ENCODE measurements at places on chromosomes 13 and 19.

GRCh38 chr19:58558623-58559274 lies 338 bp upstream of the UBE2M start:
- peak; percentile 95 for DNase-seq

DNA sequence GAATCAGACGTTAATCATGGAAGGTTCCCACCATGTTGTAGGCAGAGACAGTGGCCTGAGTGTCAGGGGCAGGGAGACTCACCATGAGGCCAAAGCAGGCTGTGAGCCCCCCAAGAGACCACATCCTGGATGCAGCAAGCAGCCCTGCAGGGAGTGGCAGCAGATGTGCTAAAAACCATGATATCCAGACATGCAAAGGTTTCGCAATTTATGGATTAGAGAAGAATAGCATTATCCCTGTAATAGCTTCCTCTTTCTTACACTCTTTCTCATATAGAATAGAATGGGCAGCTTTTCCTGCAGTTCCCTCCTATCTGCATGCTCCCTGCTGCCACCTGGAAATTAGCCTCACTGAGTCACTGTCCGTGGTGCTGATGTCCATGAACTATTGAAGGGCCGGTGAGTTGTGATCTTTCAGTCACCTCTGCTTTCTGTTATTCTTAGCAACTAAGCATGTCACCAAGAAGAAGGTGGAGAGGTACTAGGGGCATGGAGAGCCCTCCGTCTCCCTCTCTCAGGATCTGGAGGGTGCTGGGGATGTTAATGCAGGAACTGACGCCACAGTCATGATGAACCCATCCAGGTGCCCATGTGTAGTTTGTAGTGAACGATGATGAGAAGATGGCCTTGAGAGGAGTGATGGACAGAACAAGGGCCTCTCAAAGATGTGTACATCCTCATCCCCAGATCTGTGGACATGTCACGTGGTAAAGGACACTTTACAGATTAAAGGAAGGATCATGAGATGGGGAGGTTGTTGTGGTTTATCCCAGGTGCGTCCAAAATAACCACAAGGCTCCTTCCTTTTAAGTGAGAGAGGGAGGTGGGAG lies 9.9 kb downstream of the CEACAM4 start:
- DNase-seq: no peak

DNA sequence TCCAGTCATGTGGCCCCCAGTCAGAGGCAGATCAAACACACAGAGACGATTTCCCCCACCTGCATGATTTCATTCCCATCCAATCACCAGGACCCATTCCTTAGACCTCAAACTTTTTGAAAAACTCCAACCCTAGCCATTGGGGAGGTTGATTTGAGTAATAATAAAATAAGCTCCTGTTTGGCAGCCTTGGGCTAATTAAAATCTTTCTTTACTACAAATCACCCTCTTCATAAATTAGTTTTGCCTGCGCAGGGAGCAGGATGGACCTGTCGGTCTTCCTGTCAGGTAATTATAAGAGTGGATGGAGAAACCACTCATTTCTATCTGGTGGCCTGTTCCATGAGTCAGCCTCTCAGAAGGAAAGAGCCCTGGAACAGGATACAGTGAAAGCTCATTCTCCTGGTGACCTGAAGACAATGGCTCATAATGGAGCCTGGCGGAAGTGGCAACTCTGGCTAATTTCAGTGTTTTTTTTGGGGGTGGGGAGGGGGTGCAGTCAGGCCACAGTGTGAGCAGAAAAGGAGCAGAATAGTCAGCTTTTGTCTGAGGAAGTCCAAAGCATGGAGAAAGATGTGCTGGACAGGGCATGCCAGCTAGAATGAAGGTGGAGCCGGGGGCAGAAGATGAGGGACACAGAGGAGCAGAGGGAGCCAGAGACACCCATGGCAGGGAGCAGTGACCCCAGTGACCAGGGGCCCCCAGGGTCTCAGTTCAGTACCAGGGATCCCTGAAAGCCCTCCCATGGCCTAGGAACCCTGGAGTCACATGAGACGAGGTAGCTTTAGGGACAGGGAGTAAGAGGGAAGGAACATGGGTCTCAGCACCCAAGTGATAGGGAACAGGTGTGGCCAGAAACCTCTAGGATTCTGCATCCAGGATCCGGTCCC lies 31.8 kb upstream of the PSG9 start:
- DNase-seq: no peak

GRCh38 chr19:14418856-14419105 lies 360 bp downstream of the DDX39A start:
- DNase-seq: peak; percentile 89

- DNase-seq: no peak
Measured at GRCh38 chr19:14381689-14382474, 638 bp downstream of the ADGRE5 start.

DNA sequence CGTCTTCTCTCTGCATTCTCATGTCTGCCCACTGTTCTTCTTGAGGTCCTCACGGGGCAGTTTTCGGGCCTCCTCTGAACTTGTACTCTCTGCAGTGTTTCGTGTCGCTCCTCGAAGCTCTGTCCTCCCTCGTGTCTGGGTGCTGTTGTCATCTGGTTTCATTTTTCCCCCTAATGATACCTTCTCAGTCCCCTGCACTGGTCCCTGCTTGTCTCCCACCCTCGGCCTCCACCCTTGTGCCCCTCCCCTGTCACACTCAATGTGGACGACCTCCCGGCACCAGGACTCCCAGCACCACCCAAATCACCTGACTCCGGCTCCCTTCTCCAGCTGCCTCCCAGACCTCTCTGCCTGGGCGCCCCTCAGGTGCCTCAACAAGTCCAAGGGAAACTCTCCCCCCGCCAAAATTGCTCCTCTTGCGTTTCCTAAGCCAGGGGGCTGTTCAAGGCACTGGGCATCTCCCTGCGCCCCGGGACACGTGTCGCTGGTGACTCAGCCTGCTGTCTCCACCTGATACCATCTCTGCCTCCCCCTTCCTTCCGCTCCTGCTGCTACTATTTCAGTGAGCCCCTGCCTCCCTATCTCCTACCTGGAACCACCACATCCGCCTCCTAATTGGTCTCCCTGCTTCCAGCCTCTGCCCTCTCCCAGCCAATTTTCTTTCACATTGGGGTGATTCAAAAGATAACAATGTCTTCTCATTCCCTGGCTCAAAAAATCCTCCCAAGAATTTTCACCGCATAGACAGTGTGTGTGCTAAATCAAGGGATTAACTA lies 49.5 kb downstream of the RFX2 start:
- no peak for DNase-seq

GRCh38 chr13:105908586-105908985 lies 626.9 kb downstream of the EFNB2 start:
- no peak for DNase-seq

DNA sequence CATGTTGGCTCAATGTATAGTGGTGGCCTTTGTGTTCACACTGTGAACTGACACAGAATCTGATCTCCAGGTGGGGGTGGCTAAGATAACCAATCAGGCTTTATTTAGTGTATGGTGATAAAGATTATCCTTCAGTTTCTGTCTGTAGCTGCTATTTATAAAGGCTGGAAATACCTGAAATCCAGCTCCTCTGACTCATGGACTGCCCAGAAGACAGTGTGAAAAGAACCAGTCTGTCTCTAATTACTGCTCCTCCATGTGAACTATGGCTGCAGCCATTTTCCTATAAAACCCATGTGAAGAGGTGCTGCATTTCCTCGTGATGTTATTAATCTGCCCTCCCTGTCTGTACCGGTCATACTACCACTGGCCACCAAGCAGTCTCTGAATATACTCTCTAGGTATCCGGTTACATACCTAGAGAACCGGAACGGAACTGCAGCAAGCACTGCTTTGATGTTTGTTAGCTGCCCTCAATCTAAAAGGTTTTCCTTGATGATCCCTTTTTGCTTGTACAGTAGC lies 238.0 kb downstream of the LHFPL6 start:
- no peak for DNase-seq

DNA sequence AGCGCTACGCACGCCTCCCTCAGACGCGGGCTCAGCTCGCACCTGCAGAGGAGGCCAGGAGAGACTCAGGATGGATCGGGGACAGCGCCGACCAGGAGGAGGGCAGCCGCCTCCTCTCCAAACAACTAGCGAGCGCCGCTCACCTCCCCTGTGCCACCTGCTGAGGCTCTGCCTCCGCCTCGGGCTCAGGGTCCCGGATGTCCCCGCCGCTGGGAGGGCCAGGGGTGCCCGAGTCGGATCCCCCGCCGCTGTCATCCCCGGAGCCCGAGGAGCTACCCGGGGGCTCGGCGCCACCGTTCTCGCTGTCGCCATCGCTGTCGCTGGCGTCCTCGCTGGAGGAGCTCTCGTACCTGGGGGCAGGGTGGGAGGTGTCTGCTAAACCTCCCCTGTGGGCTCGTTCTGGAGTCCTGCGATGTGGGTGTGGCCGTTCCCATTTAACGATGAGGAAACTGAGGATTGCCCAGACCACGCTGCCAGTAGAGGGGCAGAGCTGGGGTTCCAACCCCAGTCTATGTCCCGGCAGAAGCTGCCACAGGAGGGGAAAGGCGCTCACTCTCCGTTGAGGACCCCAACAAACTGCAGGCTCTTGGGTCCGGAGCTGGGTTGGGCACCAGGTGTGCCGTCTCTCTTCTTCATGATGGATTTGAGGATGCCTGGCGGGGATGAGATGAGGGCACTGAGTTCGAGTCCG lies 9.2 kb downstream of the KANK3 start:
- DNase-seq: no peak

DNA sequence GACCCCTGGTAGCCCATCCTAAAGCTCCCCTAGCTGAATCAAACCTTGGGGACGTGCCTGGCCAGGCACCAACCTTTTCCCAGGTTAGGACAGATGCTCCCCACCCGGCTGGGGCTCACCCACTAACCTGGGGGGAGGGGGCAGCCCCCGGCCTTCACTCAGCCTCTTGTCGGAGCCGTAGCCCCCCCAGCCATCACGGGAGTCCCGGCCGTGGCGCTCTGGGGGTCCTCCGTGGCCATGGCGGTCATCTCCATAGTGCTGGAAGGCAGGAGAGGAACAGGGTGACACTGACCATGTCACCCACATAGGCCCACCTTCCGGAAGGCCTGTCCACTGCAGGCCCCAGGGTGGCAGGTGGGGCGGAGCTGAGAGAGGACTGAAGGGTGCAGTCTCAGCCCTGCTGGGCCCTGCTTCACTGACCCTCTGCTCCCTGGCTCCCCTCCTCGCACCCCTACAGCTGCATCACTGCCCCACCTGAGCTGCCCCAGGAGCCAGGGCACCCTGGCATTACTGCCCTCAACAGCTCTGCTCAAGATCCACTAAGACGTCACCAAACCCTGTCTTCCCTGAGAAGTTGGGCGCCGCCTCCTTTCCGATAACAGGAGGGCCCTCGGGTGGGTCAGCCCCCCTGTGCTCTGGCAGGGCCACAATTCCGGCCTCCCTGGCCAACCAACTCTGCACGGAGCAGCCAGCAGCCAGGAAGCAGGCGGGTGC lies 22.6 kb upstream of the TINCR start:
- no peak for DNase-seq

DNA sequence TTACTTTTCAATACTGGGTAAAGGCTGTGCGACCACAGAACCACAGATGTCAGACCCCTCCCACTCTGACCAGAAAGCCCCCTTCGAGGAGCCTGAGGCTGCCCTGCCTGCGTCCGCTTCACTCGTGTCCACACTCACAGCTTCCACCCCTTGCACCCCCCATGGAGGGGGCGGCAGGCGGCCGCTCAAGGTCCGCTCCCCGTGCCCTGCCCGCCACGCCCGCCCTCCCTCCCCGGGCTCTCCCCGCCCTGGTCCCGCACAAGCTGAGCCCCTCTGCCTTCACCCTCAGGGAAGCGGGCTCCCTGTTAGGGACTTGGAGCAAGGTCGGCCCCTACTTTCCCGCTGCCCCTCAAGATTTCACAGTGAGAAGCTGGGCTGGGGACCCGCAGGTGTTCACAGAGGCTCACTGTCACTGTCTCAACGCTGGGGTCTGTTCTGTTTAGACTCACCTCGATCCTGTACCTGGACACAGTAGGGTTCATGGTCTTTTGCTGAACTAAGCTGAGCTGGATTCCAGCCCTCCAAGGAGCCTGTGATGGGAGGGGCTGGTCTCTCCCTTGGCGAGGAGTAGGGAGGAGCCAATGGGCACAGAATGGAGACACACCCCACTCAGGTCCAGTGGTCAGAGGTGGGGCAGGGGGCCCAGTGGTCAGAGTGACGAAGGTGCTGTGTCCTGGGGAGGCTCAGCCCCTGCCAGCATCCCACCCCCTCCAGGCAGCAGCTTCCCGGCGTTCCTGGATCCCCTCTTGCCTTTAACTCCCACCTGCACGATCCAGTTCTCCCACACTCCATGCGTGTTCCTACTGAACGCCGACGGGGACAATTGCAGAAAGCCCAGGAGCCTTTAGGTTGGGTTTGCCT lies 69.5 kb downstream of the SPACA7 start:
- DNase-seq: no peak

DNA sequence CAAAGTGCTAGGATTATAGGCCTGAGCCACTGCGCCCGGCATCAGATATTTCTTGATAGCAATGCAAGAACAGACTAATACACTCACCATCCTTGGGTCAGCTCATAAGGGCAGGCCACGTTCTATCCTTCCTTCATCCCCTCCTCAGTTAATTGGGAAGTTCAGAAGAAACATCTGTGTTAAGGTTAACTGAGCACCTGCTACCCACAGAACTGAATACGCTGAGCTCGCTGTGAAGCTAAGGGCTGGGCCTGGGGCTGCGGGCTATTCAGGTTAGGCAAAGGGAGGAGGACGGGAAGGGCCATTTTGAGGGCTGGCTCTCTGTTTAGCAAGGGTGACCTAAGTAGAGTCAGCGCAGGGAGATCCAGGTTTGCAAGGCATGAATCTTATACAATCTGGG lies 43.0 kb upstream of the UQCRFS1 start:
- no peak for DNase-seq

DNA sequence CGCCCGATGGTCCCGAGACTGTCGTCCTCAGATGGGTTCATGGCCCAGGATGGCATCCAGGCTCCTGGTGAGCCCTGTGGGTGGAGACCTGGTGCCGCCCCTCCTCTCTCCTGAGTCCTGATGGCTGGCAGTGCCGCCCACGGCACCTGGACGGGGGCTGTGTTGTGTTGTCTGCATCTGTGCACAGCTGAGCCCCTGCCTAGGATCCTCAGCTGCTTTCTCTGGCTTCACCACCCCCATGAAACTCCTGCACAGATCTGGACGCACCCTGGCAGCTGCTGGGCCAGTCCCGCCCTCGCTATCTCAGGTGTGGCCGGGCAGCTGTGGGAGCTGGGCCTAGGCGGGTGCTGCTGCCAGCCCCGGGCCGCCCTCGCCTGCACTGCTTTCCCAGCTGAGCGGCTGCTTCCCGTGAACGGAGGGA lies 27.7 kb downstream of the MCF2L start:
- DNase-seq: no peak

- DNase-seq: no peak
Measured at GRCh38 chr13:24493356-24493755, 19.2 kb downstream of the PARP4 start.

DNA sequence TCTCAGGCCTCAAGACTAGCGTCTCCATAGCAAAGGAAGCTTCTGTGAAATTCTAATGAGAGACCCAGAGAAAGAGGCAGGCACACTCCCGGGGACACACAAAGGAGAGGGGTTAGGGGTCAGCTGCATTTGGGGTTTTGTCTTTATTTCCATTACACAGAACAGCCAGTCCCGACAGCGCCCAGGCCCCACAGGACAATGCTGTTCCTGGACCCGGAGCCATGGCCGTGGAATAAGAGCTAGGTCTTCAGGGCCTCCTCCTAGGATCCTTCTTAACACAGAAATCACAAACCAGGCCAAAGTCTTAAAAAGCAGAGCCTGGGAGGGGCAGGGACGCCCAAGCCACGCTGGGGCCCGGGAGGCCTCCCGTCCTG lies 22.8 kb downstream of the KCTD15 start:
- DNase-seq: no peak

GRCh38 chr13:111950697-111951096 lies 116.3 kb upstream of the SOX1 start:
- no peak for DNase-seq
